ENCODE measurements at places on chromosomes 7 and 10.

DNA sequence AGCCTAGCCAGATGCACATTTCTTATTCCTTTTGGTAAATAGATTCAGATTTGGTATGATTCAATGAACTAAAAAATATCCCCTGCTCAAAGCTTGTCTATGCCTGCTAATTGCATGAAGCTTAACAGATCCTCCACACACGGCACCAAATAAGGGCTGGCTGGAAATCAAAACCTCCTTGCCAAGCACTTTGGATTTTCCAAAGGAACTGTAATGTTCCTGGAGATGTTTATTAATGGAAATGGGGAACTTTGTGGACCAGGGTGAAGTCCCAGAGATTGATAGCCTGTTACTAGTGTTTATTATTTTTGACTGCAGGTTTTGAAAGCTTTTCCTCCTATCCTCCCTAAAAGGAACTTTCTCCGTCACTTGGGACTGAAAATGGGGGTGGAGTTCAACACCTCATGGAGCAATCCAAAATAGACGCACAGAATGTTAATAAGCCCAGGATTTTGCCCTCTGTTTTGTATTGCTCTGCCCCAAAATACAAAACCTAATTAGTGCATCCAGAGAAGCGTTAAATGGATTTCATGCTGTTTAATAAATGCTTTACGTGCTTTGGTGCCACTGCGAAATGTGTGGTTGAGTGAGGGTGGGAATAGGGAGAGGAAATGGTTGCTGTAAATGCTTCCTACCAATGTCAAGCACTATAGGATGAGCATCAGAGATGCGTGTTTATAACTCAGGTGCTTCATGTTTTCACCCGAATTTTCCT, 1027.7 kb downstream of the LRMDA start:
- DNase-seq, result no peak

DNA sequence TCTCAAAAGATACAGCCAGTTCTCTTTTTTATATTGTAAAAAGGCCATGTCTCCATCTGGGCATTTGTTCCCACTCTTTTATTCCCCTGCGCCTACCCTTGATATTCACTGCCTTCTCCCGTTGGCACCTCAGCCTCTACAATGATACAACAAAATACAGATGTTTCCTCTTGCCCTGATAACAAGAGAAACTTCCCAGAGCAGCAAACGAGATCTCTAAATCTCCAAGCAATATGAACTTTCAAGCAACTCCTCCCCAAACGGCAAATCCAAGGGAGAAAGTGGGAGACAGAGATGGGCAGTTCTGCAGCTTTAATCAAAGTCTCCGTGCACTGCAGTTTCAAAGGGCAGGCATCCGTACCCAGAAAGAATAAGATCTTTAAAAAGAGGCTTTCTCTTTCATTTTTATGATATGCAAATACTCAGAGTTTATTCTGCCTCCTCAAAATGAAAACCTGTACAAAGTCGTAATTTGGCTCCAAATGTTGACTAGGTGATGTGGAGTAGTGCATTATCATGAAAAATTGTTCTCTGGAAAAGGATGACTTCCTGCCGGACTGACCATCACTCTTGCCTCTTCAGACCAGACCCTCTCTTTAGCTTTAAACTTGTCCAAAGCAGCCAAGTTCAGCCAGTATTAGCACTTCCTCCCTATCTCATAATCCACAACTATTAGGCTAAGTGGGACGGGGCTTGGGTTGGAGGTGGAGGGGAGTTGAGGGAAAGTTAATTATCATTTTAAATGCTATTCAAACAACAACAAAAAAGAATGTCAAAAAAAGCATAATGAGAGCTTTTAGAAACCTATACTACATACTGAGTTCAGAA, 682 bp downstream of the HGF start:
- no peak for DNase-seq

- DNase-seq, result no peak
These were observed 22.2 kb downstream of the AZGP1 start for GRCh38 chr7:99953649-99954048.

DNA sequence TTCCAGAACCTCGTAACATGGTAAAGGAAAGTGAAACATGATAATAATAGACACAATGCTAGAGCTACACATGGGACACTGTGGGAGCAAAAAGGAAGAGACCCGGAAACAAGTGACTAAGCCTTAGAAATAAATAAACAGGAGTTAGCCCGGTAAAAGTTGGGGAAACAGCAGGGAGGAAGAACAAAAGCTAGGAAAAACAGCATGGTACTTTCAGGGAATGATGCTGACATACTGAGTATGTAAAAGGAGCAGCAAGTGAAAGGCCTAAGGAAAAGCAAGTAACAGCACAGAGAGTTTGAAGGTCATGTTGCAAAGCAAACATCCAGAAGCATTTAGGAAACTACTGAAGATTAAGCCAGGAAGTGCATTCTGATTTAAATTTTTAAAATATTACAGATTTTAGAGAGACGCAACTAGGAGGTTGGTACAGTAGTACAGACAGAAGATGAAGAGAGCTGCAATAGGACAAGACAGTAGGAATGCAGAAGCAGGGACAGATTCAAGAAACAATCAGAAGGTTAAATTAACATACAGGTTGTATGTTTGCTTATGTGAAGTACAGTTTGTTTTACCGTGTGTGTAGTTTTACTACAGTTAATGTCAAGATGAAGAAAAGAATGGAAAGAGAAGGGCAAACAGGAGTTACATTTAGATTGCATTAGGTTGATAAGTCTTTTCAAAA, 63.7 kb downstream of the ARHGAP12 start:
- no peak for DNase-seq

DNA sequence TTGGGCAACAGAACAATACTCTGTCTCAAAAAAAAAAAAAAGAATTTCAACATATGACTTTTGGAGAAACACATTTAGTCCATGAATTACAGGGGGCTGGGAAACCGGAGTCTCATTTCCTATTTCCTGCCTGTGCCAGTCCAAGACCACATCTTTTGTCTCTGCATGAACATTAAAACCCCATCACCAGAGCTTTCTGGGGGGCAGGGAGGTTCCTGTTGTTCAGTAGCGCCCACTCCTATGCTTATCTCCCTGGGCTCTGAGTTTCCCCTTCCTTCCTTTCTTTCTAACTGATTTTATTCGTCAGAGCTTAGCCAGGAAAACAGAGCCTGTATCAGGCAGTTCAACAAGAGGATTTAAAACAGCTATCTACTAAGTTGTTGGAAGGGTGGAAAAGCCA, 119.3 kb downstream of the CALN1 start:
- DNase-seq, result no peak

GRCh38 chr10:126500866-126501265, 112.6 kb upstream of the ADAM12 start:
- no peak for DNase-seq

Data from endothelial cell (in vitro differentiated cells).